ENCODE measurements at places on chromosomes 4 and X.

- DNase-seq = peak; percentile 8
Measured at GRCh38 chr4:67087897-67088296, 457.4 kb downstream of the CENPC start.

DNA sequence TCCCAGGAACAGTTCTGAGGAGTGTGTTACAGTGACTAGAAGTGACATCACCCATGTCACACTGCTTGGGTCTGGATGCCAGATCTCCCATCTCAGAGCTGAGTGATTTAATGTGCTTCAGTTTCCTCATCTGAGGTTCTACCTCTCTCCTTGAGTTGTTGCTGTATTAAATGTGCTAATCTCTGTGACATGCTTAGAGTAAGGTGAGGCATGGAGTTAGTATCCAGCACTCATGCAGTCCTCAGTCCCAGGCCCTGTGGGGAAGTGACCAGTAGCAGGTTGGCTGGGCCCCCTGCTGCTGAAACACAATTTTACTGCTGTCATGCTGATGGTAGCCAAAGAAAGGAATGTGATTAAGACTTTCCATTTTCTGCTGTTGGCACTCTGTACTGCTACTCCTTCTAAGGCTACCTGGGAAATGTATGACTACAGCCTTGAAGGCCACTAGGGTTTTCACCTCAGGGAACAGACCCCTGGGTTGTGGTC is 639.6 kb downstream of the MID1IP1 start:
- no peak for DNase-seq

DNA sequence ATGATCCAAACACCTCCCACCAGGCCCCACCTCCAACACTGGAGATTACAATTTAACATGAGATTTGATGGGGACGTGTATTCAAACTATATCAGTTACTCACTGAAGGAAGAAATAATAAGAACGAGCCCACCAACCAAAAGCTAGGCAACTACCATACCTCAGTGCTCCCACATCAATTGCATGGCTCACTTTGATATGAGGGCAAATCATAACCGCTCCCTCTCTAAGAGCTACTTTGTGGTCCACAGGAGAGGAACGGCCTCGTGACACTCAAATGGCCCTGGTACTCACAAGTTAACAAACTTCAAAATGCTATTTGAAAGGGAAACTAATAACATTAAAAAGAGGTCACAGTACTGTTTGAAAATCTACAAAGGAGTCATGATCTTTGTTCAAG is 170.7 kb upstream of the SLC7A11 start:
- DNase-seq = no peak

- DNase-seq = no peak
Measured at GRCh38 chr4:31575504-31575903, 855.3 kb downstream of the PCDH7 start.

DNA sequence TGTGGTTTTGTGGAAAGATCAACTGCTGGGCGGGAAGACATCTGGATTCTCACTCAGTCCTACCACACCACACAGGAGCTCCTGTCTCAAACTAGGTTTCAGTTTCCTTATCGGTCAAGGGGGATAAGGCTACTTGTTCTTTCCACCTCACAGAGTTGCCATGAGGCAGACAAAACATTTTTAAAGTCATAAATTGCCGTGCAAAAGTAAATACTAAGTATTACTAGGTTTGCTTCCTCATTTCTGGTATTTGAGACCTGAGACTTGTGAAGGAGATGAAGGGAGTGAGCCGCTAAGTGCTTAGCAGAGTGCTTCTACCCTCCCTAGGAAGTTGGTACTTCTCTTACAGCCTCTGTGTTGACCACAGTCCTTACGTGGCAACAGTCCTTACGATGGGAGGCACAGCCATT is 1.5 kb downstream of the LAP3 start:
- DNase-seq = no peak

- DNase-seq = no peak
Measured at GRCh38 chrX:68193234-68193633, 240.1 kb downstream of the OPHN1 start.

- DNase-seq = no peak
Measured at GRCh38 chr4:78687818-78688217, 88.3 kb upstream of the BMP2K start.

GRCh38 chrX:55522596-55523276 is 33.1 kb upstream of the USP51 start:
- DNase-seq = no peak

- no peak for DNase-seq
Measured at GRCh38 chr4:15054541-15054940, 52.3 kb downstream of the CPEB2 start.

DNA sequence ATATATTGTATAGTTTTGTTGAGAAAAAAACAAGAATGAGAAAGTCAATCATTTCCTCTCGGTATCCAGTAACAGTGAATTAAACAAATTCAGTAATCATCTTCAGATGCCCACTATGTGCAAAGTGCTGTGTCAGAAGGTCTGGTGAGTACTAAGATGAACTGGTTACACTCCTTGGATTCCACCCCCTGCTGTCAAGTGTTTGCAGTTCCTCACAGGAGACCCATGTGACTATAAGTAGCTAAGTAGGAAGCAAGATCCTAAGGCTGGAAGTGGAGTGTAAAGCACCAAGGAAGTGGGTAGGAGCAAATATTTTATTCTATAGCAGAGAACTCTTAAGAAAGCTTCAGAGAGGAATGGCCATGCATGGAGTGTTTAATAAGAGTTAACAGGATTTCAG is 73.6 kb downstream of the SNX25 start:
- DNase-seq = peak; percentile 41

DNA sequence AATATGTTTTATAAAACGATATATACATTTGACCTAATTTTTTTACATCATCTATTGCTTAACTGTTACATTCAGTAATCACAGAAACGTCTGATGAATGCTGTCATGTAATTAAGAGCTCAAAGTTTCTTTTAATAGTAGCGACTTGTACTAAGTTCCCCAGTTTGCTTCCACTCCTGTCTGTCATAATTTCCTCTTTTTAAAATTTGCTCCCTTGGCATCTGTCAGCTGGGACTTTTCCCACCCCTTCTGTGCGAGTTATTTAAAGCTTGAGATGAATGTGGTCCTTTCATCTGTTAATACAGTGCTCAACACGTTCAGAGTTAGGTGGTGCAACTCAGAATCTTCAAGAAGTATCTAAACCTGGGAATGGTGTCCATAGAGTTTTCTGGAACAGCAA is 1.2 kb downstream of the RAP1GDS1 start:
- no peak for DNase-seq

DNA sequence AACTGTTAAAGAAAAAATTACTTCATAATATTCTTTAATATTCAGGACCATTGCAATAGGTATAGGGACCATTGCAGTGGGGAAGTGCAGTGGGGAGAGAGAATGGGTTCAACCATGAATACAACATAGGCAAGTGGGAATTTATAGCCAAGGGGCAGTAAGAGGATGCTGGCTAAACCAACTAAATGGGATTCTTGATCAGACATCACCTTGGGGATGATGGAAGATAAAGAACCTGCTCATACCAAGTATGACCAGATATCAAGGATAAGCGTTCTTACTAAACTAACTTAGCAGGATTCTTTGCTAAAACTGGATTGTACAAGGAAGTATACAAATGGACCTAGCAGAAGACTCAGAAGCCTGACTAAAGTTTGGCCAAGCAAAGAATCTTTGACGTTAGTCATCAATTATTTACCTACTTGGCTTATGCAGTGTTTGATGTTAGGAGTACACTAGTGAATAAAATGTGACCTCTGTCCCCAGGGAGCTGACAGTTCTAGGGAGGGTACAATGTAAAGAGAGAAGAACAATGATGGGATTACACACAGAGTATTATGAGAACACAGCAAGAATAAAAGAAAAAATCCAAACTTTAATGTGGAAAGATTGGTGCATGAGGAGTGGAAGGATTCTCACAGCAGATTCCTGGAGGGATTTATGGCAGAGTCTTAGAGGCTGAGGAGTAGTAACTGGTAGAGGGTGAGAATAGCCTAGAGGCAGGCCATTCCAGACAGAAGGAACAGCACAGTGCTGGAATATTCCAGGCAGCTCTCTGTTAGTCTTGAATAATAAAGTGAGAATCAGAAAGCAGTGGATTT is 54.7 kb upstream of the MYOZ2 start:
- DNase-seq = no peak

DNA sequence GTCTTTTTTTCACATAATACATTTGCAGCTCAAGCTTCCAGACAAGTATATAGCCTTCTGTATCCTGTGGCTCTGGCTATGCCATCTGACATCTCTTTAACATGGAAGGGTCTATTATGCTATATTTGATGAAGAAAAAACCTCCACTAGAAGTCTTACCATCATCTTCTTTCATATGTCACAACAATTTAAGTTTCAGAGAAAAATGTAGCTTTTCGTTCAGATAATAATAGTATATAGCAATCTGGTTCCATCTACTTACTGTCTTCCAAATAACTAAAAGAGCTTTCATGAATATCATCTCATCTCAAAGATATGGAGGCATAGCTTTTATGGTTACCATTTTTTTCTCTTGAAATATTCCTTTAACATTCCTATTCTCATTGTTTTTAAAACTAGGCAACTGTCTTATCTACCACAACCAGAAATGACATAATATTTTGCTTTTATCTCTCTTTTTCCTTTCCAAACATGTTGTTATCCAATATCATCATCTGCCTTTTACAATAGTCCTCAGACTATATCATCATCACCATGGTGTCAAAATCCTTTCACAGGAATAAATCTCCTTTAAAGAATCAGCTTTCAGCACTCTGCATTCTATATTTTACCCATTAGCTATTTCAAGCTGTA is 1005.1 kb downstream of the PDHA2 start:
- DNase-seq = no peak

- DNase-seq = no peak
Measured at GRCh38 chr4:99436976-99437722, 2.0 kb upstream of the ADH7 start.

- DNase-seq = peak; percentile 91
Measured at GRCh38 chrX:41692162-41692749, 3.5 kb downstream of the GPR34 start.

GRCh38 chr4:26015906-26016305 is 101.9 kb downstream of the SMIM20 start:
- no peak for DNase-seq

GRCh38 chr4:21385706-21386105 is 562.9 kb downstream of the KCNIP4 start:
- DNase-seq = no peak

GRCh38 chr4:78441756-78442155 is 109.8 kb upstream of the ANXA3 start:
- no peak for DNase-seq

- DNase-seq = peak; percentile 30
Measured at GRCh38 chr4:184434501-184435066, 39.8 kb downstream of the IRF2 start.

- peak; percentile 22 for DNase-seq
Measured at GRCh38 chr4:159232465-159233106, 129.7 kb downstream of the RAPGEF2 start.

DNA sequence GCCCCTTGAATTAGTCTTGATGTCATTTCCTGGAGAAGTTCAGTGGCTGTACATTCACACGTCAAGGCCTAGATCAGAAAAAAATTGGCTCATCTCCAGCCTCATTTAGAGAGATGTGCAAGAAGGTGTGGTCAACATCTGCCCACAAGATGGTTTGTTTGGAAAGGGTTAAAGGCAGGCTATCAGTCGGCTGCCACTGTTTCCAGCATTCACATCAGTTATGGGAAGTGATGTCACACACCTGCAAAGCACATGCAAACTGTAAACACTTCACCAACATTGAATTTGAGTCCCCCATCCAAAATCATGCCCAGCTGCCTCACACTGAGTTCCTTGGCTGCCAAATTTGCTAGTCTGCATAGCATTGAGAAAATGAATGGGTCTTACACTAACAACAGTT is 498.3 kb upstream of the INTU start:
- DNase-seq = no peak

DNA sequence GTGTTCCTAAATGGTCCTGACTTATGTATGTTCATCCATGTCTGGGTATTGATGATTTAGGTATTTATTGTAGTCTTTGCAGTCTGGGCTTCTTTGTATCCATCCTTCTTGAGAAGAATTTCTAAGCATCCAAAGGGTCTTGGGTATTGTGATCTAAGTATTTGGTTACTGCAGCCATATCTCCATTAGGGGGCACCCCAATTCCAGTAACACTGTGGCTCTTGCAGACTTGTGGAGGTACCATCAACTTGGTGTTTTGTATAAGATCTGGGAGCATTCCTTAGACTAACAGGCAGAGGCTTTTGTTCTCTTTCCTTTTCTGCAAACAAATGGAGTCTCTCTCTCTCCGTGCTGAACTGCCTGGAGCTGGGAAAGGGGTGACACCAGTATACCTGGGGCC is 113.7 kb upstream of the NEXMIF start:
- DNase-seq = peak; percentile 0

Data from fibroblast of skin of back (primary cell).